ENCODE measurements at places on chromosomes 7 and 10. TPM values are rescaled to one million over a fixed set of nuclear protein-coding genes. Genes with fewer than 3 reads are reported as not detected.

DNA sequence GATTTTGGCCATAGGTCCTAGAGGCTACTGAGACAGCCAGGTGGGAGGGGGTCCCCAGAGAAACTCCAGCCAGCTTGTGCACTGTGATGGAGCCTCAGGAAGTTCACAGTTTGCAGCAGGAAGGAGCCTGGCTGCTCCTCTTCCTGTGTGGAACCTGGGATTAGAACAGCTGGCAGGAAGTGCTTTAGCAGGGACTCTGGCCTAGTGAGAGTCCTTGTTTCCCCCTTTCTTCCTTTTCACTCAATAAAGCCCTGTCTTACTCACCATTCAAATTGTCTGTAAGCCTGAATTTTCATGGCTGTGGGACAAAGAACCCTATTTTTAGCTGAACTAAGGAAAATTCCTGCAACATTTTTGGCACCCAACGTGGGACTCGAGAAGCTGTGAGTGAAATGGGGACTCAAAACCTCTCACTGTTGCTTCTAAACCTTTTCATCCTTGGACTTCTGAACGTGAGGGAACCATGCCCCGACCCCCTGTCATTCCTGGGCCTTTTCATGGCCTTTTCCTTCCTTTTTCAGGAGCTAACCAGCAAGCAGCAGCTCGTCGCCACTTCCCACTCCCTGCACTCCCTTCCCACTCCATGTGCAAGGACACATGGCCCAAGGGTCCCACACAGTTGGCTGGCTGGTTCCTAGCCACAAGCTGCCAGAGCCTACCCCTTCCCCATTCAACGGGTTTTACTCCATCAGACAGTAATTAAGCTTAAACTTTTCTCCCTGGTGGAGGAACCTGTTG is 32.8 kb upstream of the SORCS3 start:
- no peak overlapping the region for H3K27ac ChIP-seq
- H3K4me3 ChIP-seq: no peak overlapping the region
- no peaks in the 10 kb centered on the region for H3K4me1 ChIP-seq
- H3K36me3 ChIP-seq: no peaks in the 10 kb centered on the region
- no peak for DNase-seq

- no peaks in the 10 kb centered on the region for H3K36me3 ChIP-seq
- DNase-seq: no peak
- peaks cover 1% of the 10 kb centered on the region for H3K4me1 ChIP-seq
These were observed 11.3 kb upstream of the TSPAN15 start for GRCh38 chr10:69439813-69440506.

- DNase-seq: no peak
- H3K36me3 ChIP-seq: no peaks in the 10 kb centered on the region
- no peaks in the 10 kb centered on the region for H3K4me1 ChIP-seq
- H3K27me3 ChIP-seq: no peaks in the 10 kb centered on the region
- no peak overlapping the region for H3K4me3 ChIP-seq
These were observed 593.7 kb downstream of the LRMDA start for GRCh38 chr10:76025124-76025477.

GRCh38 chr10:72252972-72253371 is 20.8 kb upstream of the DDIT4 start:
- no peaks in the 10 kb centered on the region for H3K27me3 ChIP-seq
- no peak overlapping the region for H3K27ac ChIP-seq
- DNase-seq: no peak
- peaks cover 78% of the 10 kb centered on the region for H3K4me1 ChIP-seq
- H3K4me3 ChIP-seq: no peak overlapping the region

DNA sequence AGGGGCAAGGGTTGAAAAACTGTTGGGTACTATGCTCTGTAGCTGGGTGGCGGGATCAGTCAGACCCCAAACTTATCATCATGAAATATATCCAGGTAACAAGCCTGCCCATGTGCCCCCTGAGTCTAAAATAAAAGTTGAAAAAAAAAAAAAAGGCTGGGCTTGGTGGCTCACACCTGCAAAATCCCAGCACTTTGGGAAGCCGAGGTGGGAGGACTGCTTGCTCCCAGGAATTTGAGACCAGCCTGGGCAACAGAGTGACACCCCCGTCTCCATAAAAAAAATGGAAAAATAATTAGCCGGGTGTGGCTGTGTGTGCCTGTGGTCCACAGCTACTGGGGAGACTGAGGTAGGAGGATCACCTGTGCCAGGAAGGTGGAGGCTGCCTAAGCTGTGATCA is 83.5 kb downstream of the VIPR2 start:
- no peak for DNase-seq
- no peaks in the 10 kb centered on the region for H3K4me1 ChIP-seq
- peaks cover 2% of the 10 kb centered on the region for H3K27me3 ChIP-seq
- H3K4me3 ChIP-seq: no peak overlapping the region

GRCh38 chr7:95636140-95636940 is 40.0 kb upstream of the PDK4 start:
- H3K27ac ChIP-seq: no peak overlapping the region
- H3K36me3 ChIP-seq: no peaks in the 10 kb centered on the region
- peaks cover 1% of the 10 kb centered on the region for H3K4me1 ChIP-seq

- H3K27me3 ChIP-seq: peaks cover 11% of the 10 kb centered on the region
- no peak overlapping the region for H3K27ac ChIP-seq
- DNase-seq: no peak
- no peak overlapping the region for H3K4me3 ChIP-seq
These were observed 149.0 kb downstream of the ARHGAP21 start for GRCh38 chr10:24574578-24575155.

DNA sequence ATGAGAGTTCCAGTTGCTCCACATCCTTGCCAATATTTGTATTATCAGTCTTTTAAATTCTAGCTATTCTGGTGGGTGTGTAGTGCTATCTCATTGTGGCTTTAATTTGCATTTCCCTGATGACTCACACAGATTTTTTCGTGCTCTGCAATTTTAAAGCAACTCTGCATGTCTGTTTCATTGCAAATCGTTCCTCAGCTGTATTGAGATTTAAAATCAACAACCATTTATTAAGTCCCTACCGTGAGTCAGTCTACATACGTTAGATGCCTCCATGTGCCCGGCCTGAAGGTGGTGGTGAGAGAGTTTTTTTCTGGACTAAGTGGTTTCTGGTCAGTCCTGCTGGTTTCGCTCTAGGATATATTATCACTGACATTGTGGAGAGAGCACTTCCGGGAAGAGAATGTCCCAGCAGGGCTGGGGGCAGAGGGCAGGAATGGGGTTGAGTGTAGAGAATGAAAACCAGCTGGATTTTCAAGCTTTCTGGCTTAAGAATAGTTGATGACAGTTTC is 8.4 kb upstream of the HYCC1 start:
- no peak overlapping the region for H3K27ac ChIP-seq
- peaks cover 24% of the 10 kb centered on the region for H3K27me3 ChIP-seq
- no peak overlapping the region for H3K4me3 ChIP-seq
- DNase-seq: no peak
- H3K36me3 ChIP-seq: peaks cover 9% of the 10 kb centered on the region
- peaks cover 35% of the 10 kb centered on the region for H3K4me1 ChIP-seq

- H3K4me3 ChIP-seq: no peak overlapping the region
- H3K27me3 ChIP-seq: no peaks in the 10 kb centered on the region
- no peak overlapping the region for H3K27ac ChIP-seq
These were observed 5.7 kb downstream of the ZNF22 start for GRCh38 chr10:45006276-45007030.

TRDMT1 gene
- total RNA-seq: 14.1 TPM

TUBAL3 gene
- total RNA-seq: not detected

GJD4 gene
- total RNA-seq: not detected

CLDN4 gene
- 0.27 TPM for total RNA-seq

CHAT gene
- total RNA-seq: not detected

ZNF425 gene
- total RNA-seq: 0.67 TPM

HKDC1 gene
- total RNA-seq: 10.9 TPM

Measured in activated CD4-positive, alpha-beta T cell treated with anti-CD3 and anti-CD28 coated beads, Interleukin-2, amount 10 ng/mL, durations not matched to agents 7 days and 5 days (primary cell).